Stimulated activated CD8-positive, alpha-beta memory T cell treated with anti-CD3 and anti-CD28 coated beads, Interleukin-4, amount 100 ng/mL, for 4 hours (primary cell): ENCODE measurements at places on chromosomes 1 and 21.

GRCh38 chr21:41422546-41423304, 3.3 kb upstream of the MX1 start:
- DNase-seq = no peak

DNA sequence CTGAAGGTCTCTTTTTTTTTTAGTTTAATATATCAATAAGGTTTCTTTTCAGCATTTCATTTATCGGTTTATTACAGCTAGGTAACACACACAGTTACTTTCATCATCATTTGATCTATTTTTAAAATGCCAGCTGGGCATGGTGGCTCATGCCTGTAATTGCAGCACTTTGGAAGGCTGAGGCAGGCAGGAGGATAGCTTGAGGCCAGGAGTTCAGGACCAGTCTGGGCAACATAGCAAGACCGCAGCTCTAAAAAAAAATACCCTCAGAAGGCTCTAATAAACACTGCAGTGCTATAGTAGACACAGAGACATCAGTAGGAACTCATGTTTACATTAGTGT, 48.5 kb upstream of the VAMP3 start:
- DNase-seq = no peak

- no peak for DNase-seq
These were observed 8.8 kb upstream of the PEAR1 start for GRCh38 chr1:156884560-156885184.

DNA sequence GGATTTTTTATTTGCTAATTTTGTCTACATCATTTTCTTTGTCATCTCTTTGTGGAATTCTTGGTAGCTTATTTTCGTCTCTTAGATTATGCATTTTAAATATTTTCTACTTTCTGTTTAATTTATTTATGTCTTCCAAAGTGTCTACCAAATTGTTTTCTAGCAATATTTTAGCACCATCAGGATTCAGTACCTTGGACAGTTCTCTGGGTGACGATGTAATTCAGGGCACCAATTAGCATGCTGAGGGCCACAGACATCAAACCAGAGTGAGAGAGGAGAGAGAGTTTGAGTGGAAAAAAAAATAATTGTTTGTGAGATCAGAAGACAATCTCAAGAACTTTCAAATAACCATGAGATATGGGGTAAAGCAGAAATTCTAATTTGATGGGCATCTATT, 169.8 kb upstream of the CXADR start:
- DNase-seq = no peak

GRCh38 chr1:238485912-238486209, 595.1 kb upstream of the ZP4 start:
- no peak for DNase-seq

- no peak for DNase-seq
These were observed 2.9 kb upstream of the DHRS3 start for GRCh38 chr1:12620931-12621330.

DNA sequence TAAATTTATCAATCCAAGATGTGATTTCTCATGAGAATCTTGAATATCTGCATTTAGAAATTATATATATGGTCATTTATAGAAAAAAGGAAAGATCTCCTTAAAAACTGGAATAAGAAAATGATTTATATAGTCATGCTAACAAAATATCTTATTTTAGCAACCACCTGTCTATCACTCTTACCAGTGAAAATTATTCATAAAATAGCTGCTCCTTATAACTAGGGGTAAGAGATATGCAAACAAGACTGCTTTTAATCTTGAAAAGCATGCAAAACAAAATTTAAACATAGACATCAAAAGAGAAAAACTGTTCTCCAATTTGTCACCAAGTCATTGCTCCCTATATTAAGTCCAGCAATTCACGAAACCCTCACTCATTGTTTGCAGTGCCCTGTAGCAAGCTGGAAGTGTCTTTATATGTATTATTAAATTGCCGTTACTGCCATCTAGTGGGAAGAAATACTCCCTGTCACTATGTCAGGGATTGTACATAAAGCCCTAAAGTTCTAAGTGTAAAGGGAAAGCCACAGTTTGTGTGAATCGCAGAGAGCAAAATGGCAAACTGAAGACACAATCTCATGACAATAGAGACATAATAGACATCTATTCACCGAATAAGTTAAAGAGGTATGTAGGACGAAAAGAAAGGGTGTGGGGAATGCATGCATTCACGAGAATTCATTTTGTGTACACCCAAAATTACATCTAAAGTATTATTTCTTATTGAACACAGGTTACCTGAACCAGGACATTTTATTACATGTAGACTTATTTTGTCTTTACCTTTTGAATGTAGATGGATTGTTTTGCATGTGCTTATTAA, 600.5 kb downstream of the USP25 start:
- DNase-seq = no peak

GRCh38 chr1:1920608-1921458, 1.8 kb upstream of the TMEM52 start:
- no peak for DNase-seq

DNA sequence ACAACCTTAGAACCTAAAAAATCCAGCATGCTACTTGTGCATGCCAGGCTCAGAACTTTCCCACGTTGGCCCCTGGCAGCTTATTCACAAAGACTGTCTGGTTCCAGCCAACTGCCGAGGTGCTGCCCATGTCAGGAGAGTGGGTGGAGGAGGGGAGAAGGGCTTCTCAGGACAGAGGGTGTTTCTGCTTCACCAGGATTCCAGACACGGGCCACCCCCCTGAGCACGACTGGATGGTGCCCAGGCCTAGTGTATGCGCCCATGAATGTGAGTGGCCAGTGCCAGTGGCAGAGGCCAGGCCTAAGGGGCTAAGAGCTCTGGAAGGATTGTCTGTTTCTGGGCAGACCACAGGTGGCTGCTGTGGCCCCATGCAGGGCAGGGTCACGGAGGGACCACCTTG, 148.2 kb upstream of the COL6A1 start:
- DNase-seq = no peak

- DNase-seq = no peak
These were observed 19.2 kb upstream of the CLSTN1 start for GRCh38 chr1:9842781-9843575.

DNA sequence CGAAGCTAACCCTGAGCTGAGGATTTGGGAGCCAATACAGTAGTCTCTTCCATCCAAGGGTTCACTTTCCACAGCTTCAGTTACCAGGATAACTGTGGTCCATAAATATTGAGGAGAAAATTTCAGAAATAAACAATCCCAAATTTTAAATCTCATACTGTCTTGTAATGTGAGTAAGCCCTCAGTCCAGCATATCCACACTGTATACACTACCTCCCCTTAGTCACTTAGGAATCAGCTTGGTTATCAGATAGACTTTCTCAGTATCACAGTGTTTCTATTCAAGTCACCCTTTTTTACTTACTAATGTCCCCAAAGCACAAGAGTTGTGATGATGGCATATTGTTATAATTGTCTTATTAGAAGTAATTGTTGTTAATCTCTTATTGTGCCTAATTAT, 102.3 kb upstream of the GNG12 start:
- DNase-seq = no peak

DNA sequence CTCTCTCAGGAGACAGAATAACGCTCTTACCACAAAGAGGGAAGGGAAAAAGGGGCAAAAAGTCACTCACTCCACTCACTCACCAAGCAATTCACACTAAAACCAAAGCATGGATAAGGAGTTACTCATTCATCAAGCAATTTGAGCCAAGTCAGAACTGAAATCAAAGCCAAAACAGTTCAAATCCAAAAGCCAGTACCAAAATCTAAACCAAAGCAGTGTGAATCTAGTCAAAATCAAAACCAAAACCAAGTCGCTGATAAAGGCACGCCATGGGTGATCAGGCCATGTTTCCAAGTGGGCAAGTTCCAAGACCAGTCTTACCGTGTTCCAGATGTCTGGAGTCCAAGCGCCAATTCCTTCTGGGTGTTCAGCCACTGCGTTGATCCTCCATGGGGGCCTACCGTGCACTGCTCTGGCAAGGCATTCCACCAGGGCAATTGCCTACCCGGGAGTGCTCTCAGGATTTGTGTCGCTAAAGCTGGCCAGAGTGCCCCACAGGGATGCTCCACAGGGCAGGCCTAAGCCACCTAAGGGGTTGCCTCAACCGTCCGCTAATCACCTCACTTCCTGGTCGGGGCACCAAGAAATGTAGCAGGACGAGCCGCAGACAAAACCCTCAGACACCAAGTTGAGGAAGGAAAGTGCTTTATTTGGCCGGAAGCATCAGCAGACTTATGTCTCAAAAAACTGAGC, 142.3 kb downstream of the TRIM33 start:
- no peak for DNase-seq

GRCh38 chr21:39088831-39089380, 94.3 kb downstream of the PSMG1 start:
- no peak for DNase-seq

GRCh38 chr1:245679821-245680780, 525.3 kb downstream of the KIF26B start:
- DNase-seq = no peak

DNA sequence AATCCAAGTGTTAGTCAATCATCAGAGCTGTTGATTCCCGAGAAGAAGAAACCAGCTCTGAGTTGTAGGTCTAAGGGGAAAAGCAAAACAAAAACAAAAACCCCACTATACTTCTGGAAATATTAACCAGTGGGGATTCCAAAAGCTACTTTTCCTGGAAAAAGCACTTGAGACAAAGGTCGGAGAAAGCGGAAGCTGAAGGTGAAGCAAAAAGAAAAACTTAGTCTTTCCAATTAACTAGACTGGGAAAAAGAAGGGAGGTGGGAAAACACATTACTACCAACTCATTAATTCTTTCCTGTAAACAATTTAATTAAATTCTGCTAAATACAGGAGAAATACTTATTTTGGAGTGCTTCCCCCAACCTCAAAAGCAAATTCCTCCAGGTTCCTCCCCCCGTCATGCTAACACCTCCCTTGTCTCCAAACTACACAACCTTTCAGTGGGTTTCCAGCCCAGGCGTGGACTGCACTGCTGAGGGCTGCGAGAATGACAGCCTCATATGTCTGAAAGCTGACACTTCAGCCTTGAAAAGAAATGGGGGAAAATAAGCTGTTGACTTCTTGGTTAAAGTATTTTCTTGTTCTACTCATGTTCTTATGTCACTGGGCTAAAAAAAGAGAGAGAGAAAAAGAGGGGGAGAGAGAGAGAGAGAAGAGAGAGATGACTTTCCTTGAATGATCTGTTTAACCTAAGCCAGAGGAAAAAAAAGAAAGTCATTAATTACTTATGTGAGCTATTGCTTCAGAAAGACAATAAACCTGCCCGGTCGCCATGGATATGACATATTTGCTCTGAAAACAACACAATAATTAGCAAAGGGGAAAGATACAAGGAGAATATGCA, 5.1 kb downstream of the CASZ1 start:
- DNase-seq = no peak

DNA sequence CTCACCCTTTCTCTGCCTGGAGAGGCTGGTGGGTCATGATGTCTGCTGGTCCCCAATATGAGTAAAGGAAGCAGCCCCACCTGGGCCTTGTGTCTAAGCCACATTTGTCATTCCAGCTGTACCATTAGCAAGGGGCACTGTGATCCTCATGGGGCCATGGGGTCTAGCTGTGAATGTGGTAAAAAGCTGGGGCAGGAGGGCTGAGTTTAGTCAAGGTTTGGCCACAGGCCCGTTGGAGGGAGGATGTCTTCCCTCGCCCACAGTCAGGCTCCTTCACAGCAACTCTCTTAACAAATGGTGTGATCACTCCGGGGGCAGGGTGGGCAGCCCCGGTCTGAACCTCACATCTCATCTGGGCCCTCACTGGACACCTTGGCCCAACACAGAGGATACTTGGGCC, 115.4 kb downstream of the DMRTB1 start:
- no peak for DNase-seq
